ENCODE measurements at places on chromosomes 2 and 18. TPM values are rescaled to one million over a fixed set of nuclear protein-coding genes. Genes with fewer than 3 reads are reported as not detected.
A peak's percentile ranks its signal among the peaks of the same experiment; 100 is the strongest.

GRCh38 chr18:8756571-8756970, 51.2 kb downstream of the MTCL1 start:
- H3K4me1 ChIP-seq: peaks cover 5% of the 10 kb centered on the region
- DNase-seq: no peak
- H3K36me3 ChIP-seq: peaks cover 23% of the 10 kb centered on the region
- H3K27ac ChIP-seq: no peak overlapping the region
- peaks cover 5% of the 10 kb centered on the region for H3K27me3 ChIP-seq
- no peak overlapping the region for H3K4me3 ChIP-seq

DNA sequence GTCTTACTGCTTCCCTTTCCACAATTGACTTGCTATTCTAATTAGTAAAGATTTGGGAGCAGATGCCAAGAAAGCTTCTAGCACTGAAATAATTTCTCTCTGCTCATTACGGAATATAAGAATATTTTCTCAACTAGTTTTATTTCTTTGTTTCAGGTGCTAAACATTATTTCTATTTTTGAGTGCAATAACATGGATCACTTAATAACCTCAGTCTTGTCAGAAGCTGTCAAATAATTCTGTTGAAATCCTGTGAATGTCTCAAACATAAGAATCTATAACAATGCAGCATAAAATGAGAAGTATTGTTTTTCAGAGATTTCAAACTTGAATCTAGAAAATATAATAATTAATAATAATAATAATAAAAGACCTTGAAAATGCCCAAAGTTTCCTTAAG, 1221.0 kb downstream of the DSC3 start:
- H3K27ac ChIP-seq: no peak overlapping the region
- DNase-seq: no peak
- H3K36me3 ChIP-seq: no peaks in the 10 kb centered on the region
- H3K27me3 ChIP-seq: peaks cover 2% of the 10 kb centered on the region

DNA sequence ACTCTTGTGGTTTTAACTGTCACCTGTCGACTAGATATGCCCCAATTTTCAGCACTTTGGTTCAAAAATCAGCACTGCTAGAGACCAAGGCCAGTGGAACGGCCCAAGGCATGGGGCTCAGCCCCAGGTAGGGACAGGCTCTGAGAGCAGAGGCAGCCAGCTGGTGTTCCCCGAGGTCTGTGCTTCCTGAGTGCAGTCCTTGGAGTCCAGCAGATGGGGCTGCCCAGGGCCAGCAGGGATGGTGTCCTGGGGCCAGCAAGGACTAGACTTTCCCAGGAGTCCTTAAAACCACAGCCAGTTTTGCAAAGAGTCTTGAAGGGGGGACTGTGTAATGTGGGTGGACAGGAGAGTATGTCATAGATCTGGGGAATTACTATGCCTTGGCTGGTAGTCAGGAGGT, 56.3 kb downstream of the POMC start:
- H3K4me3 ChIP-seq: no peak overlapping the region
- peak overlapping the region; percentile 13 for H3K27ac ChIP-seq
- peak; percentile 37 for DNase-seq
- H3K4me1 ChIP-seq: peaks cover 17% of the 10 kb centered on the region
- H3K27me3 ChIP-seq: peaks cover 2% of the 10 kb centered on the region
- no peaks in the 10 kb centered on the region for H3K36me3 ChIP-seq

GRCh38 chr18:48345596-48345995, 63.6 kb downstream of the ZBTB7C start:
- peaks cover 8% of the 10 kb centered on the region for H3K27me3 ChIP-seq
- no peak overlapping the region for H3K27ac ChIP-seq
- no peaks in the 10 kb centered on the region for H3K36me3 ChIP-seq
- no peak overlapping the region for H3K4me3 ChIP-seq
- no peak for DNase-seq

- H3K4me3 ChIP-seq: no peak overlapping the region
- H3K27me3 ChIP-seq: peaks cover 5% of the 10 kb centered on the region
- no peak for DNase-seq
- peaks cover 8% of the 10 kb centered on the region for H3K4me1 ChIP-seq
- no peak overlapping the region for H3K27ac ChIP-seq
These were observed 182.7 kb upstream of the SIX2 start for GRCh38 chr2:45191976-45192375.

DNA sequence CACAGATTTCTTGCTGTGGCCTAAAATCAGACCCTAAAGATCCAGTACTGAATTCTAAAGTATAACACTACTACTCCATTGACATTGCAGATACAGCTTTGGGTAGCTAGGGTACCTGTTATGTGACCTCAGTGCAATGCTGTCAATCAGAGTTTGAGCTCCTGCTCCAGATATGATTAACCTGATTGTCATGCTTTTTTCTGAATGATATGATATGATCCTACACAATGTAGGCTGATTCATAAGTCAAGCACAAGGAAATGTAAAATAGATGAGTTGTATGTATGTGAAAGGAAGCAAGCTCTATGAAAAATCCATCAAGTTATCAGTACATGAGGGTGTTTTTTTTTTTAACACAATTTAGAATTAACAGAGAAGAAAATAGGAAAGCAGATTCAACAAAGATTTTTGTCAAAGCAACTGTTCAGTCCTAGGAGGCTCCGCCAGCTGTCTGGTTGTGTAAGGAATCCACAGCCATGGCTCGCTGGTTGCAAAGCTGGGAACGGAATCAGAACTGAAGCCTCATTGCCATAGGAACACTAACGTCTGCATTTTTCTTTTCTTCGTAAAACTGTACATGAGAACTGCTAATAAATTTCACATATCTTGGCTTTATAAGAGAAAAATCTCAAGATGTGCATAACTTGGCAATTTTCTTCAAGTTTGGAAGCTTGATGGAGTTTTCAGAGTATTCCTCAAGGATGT, 52.9 kb downstream of the NR4A2 start:
- H3K27me3 ChIP-seq: no peaks in the 10 kb centered on the region
- no peak for DNase-seq
- H3K4me3 ChIP-seq: no peak overlapping the region

DNA sequence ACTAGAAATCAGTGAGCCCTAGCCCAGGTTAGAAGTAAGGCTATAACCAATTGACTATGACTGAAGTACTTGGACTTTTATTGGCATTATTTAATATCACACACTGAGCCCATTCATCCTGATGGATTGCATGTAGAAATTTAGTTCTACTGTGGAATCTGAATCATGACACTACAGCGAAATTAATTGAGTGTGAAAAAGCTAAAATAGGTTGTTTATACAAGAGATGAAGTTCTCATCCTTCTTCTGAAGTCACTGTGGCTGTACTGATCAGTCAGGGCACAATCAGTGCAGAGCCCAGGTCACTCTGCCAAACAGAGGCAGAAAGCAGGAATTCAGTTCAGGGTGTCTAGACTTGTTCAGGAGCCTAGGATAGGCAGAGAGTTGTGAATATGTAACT, 158.9 kb downstream of the BABAM2 start:
- no peak for DNase-seq
- peaks cover 9% of the 10 kb centered on the region for H3K4me1 ChIP-seq
- no peaks in the 10 kb centered on the region for H3K27me3 ChIP-seq
- no peaks in the 10 kb centered on the region for H3K36me3 ChIP-seq

DNA sequence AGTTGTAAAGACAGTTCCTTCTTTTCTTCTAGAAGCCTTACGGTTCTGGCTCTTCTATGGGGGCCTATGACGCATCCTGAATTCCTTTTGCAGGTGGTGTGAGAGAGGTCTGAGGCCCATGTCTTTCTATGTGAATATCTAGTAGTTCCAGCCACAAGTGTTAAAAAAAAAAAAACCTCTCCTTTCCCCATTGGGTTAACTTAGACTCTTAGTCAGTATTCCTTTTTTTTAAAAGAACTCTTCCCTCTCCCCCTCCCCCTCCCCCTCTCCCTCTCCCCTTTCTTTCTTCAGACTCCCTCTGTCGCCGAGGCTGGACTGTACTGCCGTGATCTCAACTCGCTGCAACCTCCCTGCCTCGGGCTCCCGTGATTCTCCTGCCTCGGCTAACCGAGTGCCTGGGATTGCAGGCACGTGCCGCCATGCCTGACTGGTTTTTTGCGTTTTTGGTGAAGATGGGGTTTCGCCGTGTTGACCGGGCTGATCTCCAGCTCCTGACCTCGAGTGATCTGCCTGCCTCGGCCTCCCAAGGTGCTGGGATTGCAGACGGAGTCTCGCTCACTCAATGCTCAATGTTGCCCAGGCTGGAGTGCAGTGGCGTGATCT, 11.4 kb upstream of the CIDEA start:
- H3K27ac ChIP-seq: no peak overlapping the region
- peaks cover 6% of the 10 kb centered on the region for H3K27me3 ChIP-seq
- no peak for DNase-seq
- peaks cover 5% of the 10 kb centered on the region for H3K36me3 ChIP-seq

DNA sequence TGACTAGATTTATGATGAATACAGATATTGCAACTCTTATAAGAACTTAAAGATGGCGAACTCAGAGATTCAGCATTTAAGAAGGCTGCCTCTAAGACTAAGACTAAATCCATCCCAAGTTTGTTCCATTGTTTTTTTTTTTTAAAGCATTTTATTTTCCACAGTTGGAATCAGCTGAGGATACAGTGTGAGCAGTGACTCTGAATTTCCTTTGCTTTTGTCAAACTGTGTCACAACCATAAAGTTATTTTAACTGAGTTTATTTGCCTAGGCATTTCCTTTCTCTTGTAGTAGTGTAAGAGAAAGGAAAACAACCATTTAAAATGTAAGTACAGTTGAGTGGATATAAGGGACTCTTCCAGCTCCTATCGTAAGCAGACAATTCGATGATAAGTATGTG, 63.9 kb downstream of the ZEB2 start:
- no peak for DNase-seq
- no peak overlapping the region for H3K4me3 ChIP-seq
- H3K27me3 ChIP-seq: peaks cover 2% of the 10 kb centered on the region
- no peak overlapping the region for H3K27ac ChIP-seq

DNA sequence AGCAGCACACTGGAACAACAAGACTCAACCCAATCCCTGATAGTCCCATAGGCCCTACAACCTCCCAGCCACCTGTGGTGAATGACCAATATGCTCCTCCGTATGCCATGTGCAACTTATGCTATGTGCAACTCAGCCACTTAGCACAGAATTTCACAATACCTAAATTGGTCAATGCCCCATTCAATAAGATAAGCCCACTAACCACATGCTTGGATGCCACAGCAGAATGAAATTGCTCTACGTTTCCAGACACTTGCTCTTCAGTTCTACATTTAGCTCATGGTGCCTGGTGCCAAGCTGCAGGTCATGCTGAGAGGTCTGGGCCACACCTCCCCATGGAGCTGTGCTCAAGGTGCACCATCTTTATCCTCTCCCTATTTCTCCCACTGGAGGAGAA, 159.8 kb downstream of the EN1 start:
- H3K4me1 ChIP-seq: no peaks in the 10 kb centered on the region
- no peak overlapping the region for H3K27ac ChIP-seq
- no peak for DNase-seq
- H3K27me3 ChIP-seq: no peaks in the 10 kb centered on the region
- peaks cover 5% of the 10 kb centered on the region for H3K36me3 ChIP-seq

DNA sequence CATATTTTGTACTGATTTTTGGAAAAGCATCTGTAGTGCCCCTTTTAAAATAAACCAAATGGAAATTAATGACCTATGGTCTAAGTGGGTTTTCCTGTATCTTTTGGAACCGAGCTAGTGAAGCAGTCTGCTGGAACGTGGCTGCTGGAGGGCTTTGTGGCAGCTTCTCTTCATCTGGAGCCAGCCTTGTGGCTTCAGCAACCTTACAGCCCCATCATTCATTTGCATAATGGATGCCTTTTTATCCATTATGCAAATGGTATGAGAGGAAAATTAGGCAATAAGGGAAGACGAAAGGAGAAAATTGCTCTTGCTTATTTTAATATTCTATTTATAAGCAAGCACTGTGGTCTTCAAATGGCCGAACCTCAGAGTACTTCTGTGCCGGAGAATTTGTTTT, 421.0 kb downstream of the PARD3B start:
- H3K36me3 ChIP-seq: no peaks in the 10 kb centered on the region
- no peak overlapping the region for H3K4me3 ChIP-seq
- peaks cover 12% of the 10 kb centered on the region for H3K4me1 ChIP-seq
- H3K27ac ChIP-seq: no peak overlapping the region

DNA sequence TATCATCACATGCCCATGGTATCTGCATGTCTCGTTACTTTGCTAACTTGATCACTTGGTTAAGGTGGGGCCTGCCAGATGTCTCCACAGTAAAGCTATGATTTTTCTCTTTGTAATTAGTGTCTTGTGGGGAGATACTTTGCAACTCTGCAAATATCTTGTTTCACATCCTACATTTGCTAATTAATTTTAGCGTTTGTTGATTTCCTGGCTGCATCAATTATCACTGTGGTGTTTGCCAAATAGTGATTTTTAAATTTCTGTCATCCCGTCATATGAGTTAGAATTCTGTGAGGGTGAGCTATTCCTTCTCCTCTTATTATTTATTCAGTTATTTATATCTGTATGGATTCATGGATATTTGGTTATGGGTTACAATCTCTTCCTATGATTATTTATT, 161.4 kb downstream of the FMNL2 start:
- peaks cover 2% of the 10 kb centered on the region for H3K27me3 ChIP-seq
- no peak overlapping the region for H3K4me3 ChIP-seq
- DNase-seq: no peak

GRCh38 chr2:140199312-140199711, 1419.1 kb upstream of the NXPH2 start:
- no peaks in the 10 kb centered on the region for H3K4me1 ChIP-seq
- DNase-seq: no peak

DNA sequence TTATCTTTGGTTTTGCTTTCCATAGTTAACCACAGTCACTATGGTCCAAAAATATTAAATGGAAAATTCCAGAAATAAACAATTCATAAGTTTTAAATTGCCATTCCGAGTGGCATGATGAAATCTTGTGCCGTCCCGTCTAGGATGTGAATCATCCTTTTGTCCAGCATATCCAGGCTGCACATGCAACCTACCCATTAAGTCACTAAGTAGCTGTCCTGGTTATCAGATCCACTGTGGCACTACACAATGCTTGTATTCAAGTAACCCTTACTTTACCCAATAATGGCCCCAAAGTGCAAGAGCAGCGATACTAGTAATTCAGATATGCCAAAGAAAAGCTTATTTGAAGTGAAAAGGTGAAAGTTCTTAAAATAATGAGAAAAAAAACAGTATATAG, 10.7 kb downstream of the USP34 start:
- H3K36me3 ChIP-seq: no peaks in the 10 kb centered on the region
- DNase-seq: no peak
- H3K27ac ChIP-seq: no peak overlapping the region
- no peaks in the 10 kb centered on the region for H3K27me3 ChIP-seq
- peaks cover 5% of the 10 kb centered on the region for H3K4me1 ChIP-seq

GRCh38 chr18:63366213-63367052, 573 bp downstream of the KDSR start:
- DNase-seq: peak; percentile 32
- peak overlapping the region; percentile 48 for H3K27ac ChIP-seq

DNA sequence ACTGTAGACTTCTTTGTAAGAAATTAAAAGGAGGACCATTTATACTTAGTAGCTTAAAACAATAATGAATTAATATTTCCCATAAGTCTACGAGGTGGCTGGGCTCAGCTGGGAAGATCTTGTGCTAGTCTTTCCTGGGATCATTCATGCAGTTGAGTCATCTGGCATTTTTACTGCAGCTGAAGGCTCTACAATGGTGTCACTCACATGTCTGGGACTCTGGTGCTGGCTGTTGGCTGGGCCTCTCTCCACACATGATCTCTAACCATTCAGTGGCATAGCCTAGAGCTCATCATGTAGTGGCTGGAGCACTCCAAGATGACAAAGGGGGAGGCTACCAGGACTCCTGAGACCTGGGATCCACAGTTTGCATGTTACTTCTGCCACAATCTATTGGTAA, 35.5 kb downstream of the CLASP1 start:
- H3K4me3 ChIP-seq: no peak overlapping the region
- no peak for DNase-seq
- no peak overlapping the region for H3K27ac ChIP-seq
- peaks cover 5% of the 10 kb centered on the region for H3K4me1 ChIP-seq

The FHOD3 gene
- 21.2 TPM for total RNA-seq

The NGEF gene
- 7.2 TPM for total RNA-seq

The DSG1 gene
- not detected for total RNA-seq

The ALK gene
- total RNA-seq: 9.6 TPM
